Naive thymus-derived CD4-positive, alpha-beta T cell (primary cell): ENCODE measurements at places on chromosomes 3 and 15.
A peak's percentile ranks its signal among the peaks of the same experiment; 100 is the strongest.

- no peak for DNase-seq
These were observed 6.5 kb downstream of the PSMD2 start for GRCh38 chr3:184305577-184305976.

- DNase-seq = no peak
These were observed 206.0 kb upstream of the SUCLG2 start for GRCh38 chr3:67860429-67860828.

DNA sequence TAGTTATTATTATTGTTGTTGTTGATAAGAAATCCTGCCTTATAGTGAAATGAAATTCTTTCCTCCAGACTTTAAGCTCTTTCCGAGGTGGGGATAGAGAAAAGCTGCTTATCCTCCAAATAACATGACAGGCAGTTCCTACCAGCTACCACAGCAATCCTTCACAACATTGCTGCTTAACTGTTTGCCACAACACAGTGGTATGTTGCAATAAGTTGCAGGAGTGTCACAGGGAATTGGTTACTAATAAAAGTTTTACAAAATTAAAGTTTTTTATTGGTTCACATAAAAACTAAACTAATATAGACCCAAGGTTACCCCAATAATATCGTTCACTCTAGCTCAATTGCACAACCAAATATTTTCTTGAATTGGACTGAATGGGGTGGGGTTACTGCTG, 57.4 kb upstream of the ICE2 start:
- no peak for DNase-seq

GRCh38 chr3:60954048-60954447, 297.2 kb downstream of the FHIT start:
- DNase-seq = no peak

- DNase-seq = no peak
These were observed 11.5 kb downstream of the SEMA7A start for GRCh38 chr15:74422265-74422651.

- DNase-seq = no peak
These were observed 462.0 kb upstream of the ATP11B start for GRCh38 chr3:182331341-182331740.

GRCh38 chr3:126295407-126295939, 61.7 kb downstream of the KLF15 start:
- no peak for DNase-seq

DNA sequence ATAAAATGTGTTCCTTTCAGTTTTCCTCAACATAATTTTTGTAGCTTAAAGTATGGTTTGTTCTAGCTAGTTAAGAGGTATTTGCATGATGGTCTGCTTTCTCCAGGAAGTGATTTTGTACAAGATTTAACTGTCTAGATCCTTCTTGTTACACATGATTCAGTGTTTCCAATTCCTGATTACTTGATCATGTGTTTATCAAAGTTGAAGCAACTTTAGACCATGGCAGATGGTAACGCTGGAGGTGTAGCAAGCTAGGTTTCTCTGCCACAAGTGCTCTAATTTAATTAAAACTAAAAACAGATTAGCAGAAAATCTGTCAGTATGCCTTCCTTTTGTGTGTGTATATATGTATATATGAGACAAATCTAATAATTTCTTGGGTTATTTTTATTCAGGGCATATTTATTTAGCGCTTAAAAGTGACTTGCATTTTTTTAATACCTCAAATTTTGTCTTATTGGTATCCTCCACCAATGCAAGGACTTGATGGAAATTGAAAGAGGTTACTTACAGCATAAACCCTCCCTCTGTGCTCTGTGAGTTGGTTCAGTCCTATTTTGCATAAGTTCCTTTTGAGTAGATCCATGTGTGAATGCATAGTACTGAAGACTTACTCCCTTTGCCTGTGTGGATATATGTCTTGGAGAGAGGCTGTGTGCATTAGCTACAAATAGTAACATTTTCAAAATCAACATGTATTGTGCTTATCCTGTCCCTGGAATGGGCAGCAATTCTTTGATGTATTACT, 157.3 kb upstream of the CGNL1 start:
- no peak for DNase-seq

GRCh38 chr3:81242871-81243270, 518.6 kb downstream of the GBE1 start:
- no peak for DNase-seq

- DNase-seq = peak; percentile 69
These were observed at the start of gene ZMYND10 for GRCh38 chr3:50345586-50346234. TSS of gene ZMYND10 (minus strand) at chr3:50345732. CDS start at chr3:50345579, 153 bp downstream.
